ENCODE measurements at places on chromosomes 4 and X.

DNA sequence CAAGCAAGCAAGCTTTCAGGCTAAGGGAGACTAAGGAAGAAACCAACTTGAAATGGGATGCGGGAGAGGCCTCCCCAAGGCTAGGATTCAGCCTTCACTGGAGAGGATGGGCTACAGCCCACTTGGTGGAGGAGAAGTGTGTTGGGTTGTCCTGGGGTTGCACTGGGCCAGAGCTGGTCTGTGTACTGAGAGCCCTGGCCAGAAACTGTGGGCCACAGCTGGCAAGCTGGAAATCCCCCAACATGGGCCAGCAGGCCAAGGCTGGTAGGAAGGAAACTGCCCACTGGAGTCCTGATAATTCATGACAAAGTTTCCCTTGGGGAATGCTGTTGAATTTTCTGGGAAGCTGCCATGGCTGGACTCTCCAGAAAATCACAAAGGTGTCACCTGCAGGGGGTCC, 188.0 kb upstream of the S100G start:
- no peak for DNase-seq

- DNase-seq = peak; percentile 39
These were observed 244.2 kb upstream of the MAB21L2 start for GRCh38 chr4:150337734-150338133.

DNA sequence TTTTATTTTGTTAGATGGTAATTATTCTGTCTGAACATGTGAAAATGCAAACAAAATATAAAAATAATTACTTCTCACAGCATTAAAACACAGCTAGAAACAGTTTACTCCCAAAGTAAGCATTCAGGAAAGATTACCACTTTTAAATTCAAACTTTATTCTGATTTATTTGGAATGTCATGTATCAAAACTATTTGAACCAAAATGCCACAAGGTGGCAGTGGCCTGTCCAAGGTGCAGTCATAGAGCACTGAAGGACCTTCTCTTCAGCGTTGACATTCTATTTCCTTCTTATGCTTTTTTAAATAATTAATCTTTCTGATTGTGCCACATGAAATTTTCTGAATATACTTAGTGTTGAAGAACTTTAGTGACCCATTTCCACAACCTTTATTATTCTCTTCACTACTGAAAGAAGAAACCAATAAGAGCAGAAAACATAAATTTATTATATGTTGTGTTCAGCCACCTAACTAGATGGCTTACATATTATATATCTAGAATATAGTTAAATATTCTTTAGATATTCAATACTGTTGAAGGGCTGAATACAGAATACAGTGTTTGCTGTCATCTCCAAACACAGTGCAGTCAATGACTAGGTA, 283.6 kb downstream of the CFAP299 start:
- peak; percentile 18 for DNase-seq

GRCh38 chr4:14924076-14924811, 78.0 kb upstream of the CPEB2 start:
- DNase-seq = no peak

GRCh38 chr4:24991015-24991414, 39.7 kb downstream of the LGI2 start:
- peak; percentile 94 for DNase-seq

- peak; percentile 63 for DNase-seq
These were observed 128.5 kb upstream of the ARX start for GRCh38 chrX:25144043-25144940.

DNA sequence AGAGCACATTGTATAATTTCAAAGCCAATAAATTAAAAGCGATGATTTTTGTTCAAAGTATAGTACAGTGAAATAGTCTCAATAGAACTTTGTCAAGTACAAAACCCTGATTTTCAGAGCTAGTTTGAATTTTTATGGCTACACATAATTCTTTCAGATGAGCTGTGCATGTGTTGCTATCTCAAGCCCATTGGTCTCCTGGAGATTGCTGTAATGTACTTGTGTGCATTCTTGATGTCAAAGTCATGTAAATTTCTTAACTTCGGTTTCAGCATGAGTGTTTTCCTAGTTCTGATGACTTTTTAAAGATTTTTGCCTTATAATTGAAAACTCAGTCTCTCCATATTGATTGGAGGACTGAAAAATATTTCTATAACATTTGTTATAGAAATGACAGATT, 200.8 kb downstream of the CEP135 start:
- peak; percentile 71 for DNase-seq

GRCh38 chr4:56641494-56642051, 39.5 kb downstream of the HOPX start:
- DNase-seq = peak; percentile 90

GRCh38 chr4:40493160-40493559, 136.5 kb downstream of the RBM47 start:
- no peak for DNase-seq

DNA sequence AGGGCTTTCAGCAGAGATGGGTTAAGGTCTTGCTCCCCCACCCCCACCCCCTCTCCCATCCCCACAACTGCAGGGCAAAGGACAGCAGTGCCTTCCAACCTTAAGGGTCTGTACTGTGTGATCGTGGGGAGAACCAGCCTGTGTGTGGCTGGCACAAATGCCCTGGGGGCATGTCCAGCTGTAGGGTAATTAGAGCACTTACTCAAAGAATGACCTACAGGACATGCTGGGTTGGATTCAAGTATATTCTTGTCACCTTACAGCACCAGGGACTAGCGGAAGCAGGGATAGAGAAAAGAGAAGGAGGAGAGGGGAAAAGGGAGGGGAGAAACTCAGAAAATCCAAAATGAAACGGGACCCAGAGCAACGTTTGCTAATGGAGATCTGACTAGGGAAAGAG, 191.3 kb upstream of the GATB start:
- no peak for DNase-seq

- no peak for DNase-seq
These were observed 23.6 kb downstream of the GUCY1A1 start for GRCh38 chr4:155690044-155690837.

Data from fibroblast of pulmonary artery (primary cell).